ENCODE measurements at places on chromosomes 6 and 20. TPM values are rescaled to one million over a fixed set of nuclear protein-coding genes. Genes with fewer than 3 reads are reported as not detected.
A peak's percentile ranks its signal among the peaks of the same experiment; 100 is the strongest.

DNA sequence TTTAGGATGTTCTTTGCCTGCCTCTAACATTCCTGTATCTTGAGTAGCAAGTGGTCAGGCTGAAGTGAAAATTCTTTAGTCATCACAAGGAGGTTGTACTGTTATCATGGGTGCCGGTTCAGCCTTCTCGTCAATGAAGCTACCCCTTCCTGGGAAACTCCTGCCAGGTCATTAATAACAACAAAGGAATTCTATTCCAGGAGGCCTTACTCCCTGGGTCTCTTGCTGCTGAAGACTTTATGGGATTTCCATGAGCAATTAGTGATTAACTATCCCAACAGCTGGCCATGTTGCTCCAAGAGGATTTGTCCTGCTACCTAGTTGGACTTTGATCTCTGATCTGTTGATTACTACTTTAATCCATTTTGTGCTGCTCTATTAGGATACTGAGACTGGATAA lies 62.7 kb upstream of the ELOVL5 start:
- peak; percentile 59 for DNase-seq

GRCh38 chr6:42742116-42742894 lies 3.6 kb downstream of the TBCC start:
- peak; percentile 84 for DNase-seq

DNA sequence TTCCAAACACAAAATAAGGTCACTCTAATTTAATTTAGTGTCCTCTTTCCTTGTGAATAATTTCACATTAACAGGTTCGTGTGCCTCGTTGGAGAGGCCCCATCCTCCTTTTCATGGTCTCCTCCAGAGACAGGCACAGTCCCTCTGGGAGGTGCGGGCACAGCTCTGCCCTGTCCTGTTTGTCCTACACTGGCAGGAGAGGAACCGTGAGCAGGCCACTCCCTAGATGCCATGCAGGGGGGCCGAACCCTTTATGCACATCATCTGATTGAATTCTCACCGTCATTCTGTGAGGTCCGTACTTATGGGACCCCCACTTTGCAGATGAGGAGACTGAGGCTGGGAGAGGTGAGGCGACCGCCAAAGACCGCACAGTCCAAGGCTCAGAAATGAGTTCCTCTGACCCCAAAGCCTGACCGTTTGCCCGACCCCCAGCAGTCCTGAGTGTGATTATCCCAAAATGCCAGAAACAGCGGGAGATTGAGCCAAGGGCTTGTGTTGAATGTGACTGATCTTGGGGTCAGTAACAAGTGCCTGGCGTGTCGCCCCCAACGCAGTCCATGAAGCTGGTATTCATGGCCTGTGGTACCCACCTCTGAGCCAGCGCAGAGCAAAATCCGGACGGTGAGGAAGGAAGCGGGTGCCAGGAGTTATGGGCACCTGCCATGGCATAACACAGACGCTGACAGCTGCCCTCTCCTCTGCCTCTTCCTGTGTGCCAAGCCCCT lies 43.5 kb downstream of the PMEPA1 start:
- DNase-seq: no peak

The C6orf163 gene
- 3.9 TPM for total RNA-seq

The ZC2HC1B gene
- not detected for total RNA-seq

The CALHM6 gene
- 1.6 TPM for total RNA-seq

GRCh38 chr20:59939052-59939878 lies 840 bp downstream of the PPP1R3D start:
- DNase-seq: peak; percentile 9

DNA sequence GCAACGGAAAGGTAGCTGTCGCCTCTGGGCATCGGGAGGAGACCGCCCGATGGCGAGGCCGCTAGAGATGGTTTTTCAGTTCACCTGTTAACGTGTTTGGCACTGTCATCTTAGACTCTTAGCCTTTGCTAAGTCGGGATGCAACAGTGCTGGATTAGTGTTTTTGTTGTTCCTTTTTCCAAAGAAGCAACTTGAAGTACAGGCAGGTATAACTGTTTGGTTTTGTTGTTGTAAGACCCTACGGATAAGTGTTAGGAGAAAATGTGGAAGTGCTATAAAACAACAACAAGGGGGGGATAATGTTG lies 723 bp downstream of the MANEA start:
- no peak for DNase-seq

DNA sequence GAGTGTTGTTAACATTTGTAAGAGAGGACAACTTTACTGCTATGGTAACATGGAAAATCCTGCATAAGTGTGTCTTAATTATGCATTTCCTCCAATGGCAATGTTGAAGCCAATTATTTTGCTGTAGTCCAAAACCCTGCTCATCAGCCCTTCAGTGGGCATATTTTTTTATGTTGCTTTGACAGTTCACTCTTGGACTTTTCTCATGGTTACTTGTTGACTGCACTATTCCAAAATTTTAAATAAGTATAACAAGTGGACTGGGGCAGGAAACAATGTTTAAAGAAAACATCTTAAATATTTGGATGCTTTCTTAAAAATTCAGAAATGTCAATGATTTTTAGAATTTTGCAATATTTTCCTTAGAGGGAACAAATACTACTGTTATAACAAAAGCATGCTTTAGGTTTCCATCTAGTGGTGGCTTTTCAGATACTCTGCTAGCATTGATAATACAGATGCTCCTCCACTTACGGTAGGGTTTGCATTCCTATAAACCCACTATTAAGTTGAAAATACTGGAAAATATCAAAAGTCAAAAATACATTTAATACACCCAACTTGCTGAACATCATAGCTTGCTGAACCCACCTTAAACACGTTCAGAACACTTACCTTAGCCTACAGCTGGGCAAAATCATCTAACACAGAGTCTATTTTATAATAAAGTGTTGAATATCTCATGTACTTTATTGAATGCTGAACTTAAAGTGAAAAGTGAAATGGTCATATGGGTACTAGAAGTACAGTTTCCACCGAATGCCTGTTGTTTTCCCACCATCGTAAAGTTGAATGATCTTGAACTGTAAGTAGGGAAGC lies 86.4 kb downstream of the ADGRG6 start:
- DNase-seq: peak; percentile 81

GRCh38 chr20:35888657-35889056 lies 65.6 kb downstream of the SCAND1 start:
- no peak for DNase-seq

DNA sequence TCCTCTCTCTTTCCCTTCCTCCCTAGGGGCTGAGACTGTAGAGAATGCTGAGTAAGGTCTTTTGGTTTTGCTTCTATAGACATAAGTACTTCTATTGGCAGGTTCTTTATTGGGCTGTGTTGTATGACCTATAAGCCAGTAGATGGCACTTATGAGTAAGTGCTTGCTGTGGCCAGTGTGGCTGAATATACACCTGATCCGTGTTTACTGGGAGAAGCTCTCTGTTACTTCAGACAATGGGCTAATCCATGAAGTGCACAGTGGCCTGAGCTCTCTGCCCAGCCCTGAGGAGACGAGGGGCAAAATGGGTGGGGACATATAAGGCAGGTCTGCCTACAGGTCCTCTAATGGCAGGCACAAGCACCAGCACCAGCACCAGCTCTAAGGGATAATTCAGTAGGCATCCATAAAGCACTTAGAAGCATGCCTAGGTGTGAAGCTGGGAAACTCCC lies 610.3 kb downstream of the RNF144B start:
- DNase-seq: peak; percentile 57

All from fibroblast of the aortic adventitia (primary cell).